ENCODE measurements at places on chromosomes 1 and 21. TPM values are rescaled to one million over a fixed set of nuclear protein-coding genes. Genes with fewer than 3 reads are reported as not detected.
A peak's percentile ranks its signal among the peaks of the same experiment; 100 is the strongest.

GRCh38 chr21:29064850-29065481 is 8.5 kb downstream of the CCT8 start:
- no peak for DNase-seq

- DNase-seq = peak; percentile 47
These were observed 36.5 kb downstream of the EVA1C start for GRCh38 chr21:32448803-32449594.

GRCh38 chr1:169528215-169529067 is 42.7 kb upstream of the SLC19A2 start:
- no peak for DNase-seq

GRCh38 chr1:94873520-94874351 is 53.2 kb downstream of the CNN3 start:
- DNase-seq = peak; percentile 39

GRCh38 chr1:235767795-235768194 is 98.9 kb downstream of the LYST start:
- no peak for DNase-seq

- DNase-seq = peak; percentile 36
These were observed 104.8 kb upstream of the GRIK1 start for GRCh38 chr21:30044447-30045064.

GRCh38 chr1:156217871-156218270 is 5.1 kb downstream of the PMF1 start:
- peak; percentile 81 for DNase-seq

- no peak for DNase-seq
These were observed 46.0 kb upstream of the IL12RB2 start for GRCh38 chr1:67261680-67262079.

Gene NBL1
- 105 TPM for total RNA-seq

DNA sequence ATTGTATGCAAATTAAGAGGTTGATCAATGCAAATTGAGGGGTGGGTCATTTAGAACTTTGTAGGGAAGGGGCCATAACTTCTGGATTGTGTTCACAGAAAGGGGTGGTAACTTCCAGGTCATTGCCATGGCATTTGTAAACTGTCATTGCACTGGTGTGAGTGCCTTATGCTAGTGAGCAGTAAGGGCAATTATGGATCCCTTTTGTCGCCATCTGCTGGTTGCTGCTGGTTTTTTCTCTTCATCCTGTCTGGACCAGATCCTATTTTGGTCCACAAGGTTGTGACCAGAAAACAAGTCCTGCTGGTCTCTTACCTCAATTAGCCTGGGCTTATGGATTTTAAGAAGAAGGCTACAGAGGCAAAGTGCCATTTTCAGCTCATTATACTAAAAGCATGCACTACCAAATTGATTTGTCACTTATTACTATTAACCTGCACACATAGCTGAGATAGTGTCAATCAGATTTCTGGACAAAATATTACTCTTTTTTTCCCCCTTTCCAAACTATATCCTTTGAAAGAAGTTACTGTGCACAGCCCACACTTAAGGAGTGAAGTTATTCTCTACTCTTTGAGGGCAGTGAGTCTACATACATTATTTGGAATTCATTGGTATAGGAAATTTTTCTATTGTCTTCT is 196.2 kb downstream of the ZC3H11B start:
- DNase-seq = peak; percentile 44

Gene RNF186
- total RNA-seq = not detected

Gene MINDY1
- 10.9 TPM for total RNA-seq

Gene VCAM1
- total RNA-seq = 24.8 TPM

- no peak for DNase-seq
These were observed 1.7 kb downstream of the CD244 start for GRCh38 chr1:160860840-160861505.

DNA sequence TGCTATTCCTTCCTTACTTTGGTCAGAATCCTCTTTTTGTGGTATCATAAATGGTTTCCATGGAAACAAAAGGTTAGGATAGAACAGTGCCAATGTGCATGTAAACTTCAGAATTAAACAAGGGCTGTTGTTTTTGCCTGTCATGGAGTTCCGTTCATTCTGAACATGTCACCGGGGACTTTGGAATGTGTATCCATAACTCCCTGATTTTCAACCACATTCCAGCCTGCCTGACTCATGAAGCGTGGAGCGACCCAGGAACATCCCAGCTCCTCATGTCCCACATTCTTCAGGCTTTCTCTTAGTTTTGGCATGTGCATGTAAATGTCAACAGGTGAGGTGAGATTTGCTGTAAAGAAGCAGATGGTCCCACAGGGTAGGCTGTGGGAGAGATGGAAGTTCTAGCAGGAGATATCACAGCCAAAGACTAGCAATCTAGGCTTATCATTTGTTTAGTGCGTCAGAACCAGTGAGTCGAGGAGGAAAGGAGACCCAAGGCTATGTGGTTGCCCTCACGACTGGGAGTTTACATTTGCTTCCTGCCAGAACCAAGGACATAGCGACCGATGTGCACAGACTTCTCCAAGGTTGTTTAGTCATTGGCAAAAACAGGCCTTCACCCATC is 23.0 kb upstream of the DNAJC11 start:
- peak; percentile 77 for DNase-seq

- no peak for DNase-seq
These were observed 166.2 kb upstream of the NFIA start for GRCh38 chr1:60916199-60916598.

Gene SPRR5
- not detected for total RNA-seq

- DNase-seq = no peak
These were observed 53.9 kb upstream of the NADK start for GRCh38 chr1:1832166-1832565.

DNA sequence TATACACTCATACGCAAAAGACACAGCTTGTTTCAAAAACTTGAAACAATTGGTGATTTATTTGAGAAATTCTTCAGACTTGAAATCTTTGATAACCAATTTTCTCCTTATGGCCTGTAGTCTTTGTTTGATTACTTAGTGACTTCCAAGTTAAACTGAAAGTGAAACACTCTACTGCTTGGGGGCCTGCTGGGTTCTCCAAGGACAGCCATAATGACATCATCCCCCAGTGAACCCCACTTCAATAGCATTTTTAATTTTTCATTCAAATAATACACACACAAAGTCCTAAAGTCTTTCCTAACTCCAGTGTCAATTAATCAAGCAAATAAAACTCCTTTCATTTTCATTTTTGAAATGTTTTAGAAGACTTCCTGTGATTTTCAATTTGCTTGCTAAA is 59.2 kb downstream of the KRTAP19-8 start:
- no peak for DNase-seq

GRCh38 chr1:62144238-62144831 is 50.3 kb upstream of the L1TD1 start:
- peak; percentile 69 for DNase-seq

DNA sequence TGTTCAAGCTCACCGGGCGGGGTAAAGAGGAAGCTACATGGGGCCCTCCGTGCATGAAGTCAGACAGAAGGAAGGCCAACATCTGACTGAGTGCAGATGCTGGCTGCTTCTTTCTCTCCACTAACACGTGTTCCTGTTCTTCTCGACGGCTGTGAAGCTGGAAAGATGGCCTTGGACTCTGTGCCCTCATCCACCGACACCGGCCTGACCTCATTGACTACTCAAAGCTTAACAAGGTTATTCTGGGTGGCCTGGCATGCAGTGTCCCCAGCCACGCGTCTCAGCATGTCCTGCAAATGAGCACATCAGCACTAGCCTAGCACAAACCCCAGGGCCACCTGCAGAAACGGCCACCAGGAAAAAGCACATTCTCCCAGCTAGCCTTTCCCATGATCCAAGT is 41.2 kb downstream of the ACTN2 start:
- DNase-seq = no peak

- DNase-seq = peak; percentile 64
These were observed 10.0 kb downstream of the KIRREL1 start for GRCh38 chr1:158003406-158003800.

Measured in fibroblast of the aortic adventitia (primary cell).